ENCODE measurements at places on chromosomes 13 and 19.

DNA sequence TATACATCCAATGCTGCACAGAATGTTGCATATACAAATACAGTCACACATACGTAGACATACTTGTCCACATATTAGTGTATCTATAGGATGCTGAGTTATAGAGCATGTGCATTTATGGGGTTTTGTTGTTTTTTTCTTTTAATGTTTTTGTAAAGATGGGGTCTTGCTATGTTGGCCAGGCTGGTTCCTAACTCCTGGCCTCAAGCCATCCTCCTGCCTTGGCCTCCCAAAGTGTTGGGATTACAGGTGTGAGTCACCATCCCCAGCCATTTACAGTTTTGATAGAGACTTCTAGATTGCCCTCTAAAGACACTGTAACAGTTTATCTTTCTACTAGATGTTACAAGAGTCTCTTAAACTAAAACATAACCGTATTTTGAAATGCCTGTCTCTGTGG is 14.3 kb downstream of the HNRNPUL1 start:
- DNase-seq = no peak

DNA sequence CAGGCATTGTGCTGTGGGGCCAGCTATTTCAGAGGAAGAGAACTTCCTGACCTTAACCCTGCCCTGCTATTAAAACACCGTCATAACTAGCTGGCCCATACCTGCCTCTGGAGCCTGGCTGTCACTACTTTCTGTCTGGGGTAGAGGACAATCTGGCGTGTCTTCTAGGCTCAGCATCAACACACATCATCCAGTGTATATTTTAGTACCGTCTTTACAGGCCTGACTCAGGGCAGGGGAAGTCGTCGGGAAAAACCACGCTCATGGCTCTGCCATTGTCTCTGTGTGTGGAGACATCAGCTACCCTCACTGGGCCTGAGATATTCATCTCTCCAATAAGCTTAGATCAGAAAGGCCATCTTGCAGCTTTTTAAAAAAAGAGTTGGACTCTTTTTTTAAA is 151.1 kb downstream of the KATNAL1 start:
- DNase-seq = no peak

GRCh38 chr19:36745870-36746269 is 26.7 kb downstream of the ZNF850 start:
- DNase-seq = no peak

DNA sequence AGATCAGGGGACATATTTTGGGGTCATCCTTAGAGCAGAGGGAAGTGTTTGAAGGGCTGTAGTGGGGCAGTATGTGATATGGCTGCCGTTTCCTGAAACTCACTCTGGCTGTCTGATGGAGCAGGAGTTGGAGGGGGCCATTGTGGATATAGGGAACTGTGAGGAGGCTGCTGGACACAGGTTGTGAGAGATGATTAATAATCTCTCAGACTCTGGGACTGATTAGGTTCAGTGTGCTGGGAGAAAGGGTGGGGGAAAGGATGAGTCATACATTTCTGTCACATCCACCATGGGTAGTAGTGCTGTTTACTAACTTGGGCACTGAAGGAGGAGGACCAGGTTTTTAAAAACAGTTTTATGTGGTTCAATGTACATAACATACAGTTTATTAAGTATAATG is 4.8 kb downstream of the B3GLCT start:
- peak; percentile 70 for DNase-seq
